ENCODE measurements at places on chromosomes 7 and 10.

GRCh38 chr10:86862373-86862772, 95.0 kb downstream of the MMRN2 start:
- no peak for DNase-seq

- no peak for DNase-seq
Measured at GRCh38 chr7:35909870-35910357, 109.1 kb downstream of the SEPTIN7 start.

- no peak for DNase-seq
Measured at GRCh38 chr10:22742678-22743077, 28.3 kb upstream of the PIP4K2A start.

GRCh38 chr10:131144711-131145375, 166.7 kb downstream of the TCERG1L start:
- DNase-seq: no peak

Measured in stimulated activated CD4-positive, alpha-beta T cell treated with anti-CD3 and anti-CD28 coated beads, Interleukin-2, amount 100 ng/mL, for 48 hours (primary cell).